ENCODE measurements at places on chromosomes 11 and 22.

DNA sequence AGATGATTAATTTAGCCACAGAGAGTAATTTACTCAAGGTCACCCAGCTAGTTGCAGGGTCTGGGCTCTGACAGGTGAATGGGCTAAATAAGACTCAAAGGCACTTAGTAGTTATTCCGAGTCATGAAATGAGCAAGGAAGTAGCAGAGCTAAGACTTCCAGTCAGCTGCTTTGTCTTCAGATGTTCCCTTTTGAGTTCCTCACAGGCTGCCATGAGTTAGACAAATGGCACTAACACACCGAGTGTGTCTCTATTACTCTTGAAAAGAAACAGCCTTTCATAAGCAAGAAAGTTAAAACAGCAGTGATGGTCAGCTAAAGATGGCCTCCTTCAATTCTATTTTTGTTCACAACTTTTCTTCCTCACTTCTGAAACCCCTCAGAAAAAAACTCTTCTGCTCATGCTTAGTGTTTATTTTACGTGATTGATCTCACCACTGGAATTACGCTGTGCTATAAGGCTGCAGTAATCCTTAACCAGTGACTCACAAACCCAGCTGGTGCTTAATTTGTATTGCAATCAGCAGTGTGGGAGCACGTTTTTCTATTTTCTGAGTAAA lies 389.1 kb downstream of the AASDHPPT start:
- no peak for DNase-seq

DNA sequence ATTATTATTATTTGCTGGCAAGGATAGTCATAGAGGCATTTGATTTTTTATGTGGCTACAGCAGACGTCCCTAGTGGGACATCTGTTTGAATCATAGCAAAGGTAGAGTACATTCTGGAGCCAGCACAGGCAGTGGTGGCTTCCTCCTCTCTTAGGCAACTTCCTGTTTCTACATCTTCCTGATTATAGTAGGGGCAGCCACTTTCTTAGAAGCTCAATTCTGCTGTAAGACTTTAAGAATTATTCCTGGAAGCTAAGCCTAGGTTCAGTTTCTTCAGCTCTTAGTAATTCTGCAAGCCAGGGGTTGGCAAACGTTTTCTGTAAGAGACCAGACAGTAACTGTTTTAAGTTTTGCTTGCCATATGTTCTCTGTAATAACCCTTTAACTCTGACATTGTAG lies 129.3 kb upstream of the TENM4 start:
- DNase-seq = no peak

GRCh38 chr11:48088682-48089050 lies 108.3 kb downstream of the PTPRJ start:
- no peak for DNase-seq

GRCh38 chr11:39190751-39191150 lies 2268.7 kb downstream of the LRRC4C start:
- no peak for DNase-seq

GRCh38 chr11:68798221-68798813 lies 43.4 kb downstream of the CPT1A start:
- no peak for DNase-seq

DNA sequence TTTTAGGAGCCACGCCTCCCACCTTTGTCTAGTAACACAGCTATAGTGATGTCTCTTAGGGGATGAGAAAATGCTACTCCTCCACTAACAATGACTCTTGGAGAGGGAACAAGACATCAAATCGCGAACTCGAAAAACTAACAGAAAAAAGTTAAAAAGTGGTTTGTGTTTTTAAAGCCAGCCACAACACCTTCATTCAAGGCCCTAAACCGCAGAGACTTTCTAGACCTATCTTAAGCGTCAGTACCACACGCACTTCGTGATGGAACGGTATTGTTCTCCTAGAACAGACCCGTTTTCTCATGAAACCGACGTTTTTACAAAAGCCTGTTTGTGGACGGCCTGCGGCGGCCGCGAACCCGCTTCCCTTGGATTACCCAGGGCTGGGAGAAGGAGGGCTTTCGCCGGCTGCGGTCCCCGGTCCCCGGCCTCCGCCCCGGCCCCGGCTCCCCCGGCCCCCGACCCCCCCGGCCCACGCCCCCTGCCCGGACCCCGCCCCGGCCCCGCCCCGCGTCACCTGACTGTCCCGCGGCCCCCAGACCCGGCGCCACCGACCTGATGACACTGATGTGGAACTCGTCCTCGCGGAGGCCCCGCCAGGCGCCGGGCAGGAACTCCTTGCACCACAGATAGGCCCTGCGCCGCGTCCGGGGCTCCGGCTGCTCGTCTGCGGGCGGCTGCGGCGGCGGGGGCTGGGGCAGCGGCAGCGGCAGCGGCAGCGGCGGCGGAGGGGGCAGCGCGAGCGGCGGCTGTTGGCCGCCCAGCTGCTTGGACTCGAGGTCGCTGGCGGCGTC lies 718 bp downstream of the CHKA start:
- no peak for DNase-seq

DNA sequence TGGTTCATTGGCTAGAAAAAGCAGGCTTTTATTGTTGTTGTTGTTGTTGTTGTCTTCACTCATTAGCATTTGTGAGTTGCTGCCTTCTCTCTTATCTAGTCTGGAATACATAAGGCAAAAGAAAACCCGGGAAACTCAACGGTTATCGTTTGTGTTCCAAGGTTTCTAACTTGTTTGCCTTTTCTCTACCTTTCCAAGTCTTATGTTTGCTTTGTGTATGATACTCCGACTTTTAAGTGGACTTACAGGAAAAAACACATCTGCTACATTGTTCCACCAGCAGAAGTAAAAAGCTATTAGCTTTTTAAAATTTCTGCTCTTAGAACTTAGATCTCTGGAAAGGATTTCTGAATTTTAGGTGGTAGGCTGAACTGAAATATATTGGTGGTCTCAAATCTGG lies 27.0 kb upstream of the HIKESHI start:
- DNase-seq = no peak

- no peak for DNase-seq
These were observed 38.7 kb downstream of the EIF3F start for GRCh38 chr11:8025816-8026215.

GRCh38 chr11:12207384-12208150 lies 97.2 kb downstream of the MICAL2 start:
- no peak for DNase-seq

DNA sequence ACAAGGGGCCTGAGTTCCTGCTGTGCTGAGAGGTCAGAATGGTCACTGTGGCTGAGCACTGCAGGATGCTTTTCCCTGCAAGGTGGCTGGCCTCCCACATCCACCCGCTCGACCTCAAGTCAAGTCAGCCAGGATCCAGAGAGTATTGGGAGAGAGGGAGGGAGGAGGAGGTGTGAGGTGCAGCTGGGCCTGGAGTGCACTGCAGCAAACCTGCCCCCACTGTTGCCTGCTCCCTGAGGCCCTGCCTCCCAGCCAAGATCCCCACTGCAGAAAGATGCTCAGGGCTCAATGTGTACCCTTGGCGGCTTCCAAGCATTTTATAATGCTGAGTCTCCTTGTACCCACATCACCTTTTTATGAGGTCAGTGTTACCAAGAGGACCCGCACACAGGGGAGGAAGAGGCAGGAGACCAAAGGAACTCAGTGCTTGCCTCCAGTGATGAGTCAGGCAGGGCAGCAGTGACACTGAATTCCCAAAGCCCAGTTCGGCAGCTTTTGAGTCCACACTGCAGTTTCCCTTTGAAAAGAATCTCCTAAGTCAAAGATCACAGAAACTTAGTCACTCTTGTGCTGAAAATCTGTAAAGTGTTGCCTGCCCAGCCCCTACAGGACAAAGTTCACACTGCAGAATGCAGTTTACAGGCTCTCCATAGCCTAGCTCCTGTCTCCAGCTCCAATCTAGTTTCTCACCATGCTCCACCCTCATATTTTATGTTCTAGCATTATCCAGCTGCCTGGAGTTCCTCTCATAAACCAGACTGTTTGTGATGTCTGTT lies 3.1 kb downstream of the ENDOD1 start:
- DNase-seq = no peak

DNA sequence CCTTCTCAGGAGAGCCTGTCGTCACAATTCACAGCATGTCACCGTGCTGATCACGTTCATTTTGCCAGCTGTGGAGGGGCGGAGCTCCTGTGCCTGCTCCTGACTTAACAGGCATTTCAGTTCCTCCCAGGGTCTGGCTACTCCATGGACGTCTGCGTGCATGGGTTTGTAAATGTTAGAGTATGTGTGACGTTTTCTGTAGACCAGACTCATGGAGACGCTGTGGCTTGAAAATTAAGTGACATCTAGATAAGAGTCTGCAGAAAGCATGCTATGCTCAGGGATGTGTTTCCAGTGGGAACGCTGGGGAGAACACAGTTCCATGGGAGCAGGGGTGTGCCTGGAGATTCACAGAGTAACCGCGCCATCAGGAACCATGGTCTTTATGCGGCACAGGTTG lies 804.0 kb downstream of the TBC1D22A start:
- DNase-seq = no peak

DNA sequence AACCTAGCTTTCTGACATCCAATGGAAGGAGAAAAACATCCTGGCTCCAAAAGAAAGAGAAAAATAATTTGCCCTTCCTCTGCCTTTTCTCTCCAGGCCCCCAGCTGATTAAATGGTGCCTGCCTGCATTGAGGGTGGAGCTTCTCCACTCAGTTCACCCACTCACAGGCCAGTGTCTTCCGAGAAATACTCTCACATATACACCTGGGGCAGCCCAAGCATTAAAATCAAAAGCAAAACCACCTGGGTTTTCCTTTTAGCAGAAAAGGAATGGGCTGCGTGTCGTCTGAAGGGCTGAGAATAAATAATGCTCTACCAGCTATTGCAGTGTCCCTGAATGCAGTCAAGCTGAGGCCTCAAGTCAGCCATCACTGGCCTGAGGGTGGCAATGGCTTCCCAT lies 1143.8 kb upstream of the TENM4 start:
- no peak for DNase-seq

DNA sequence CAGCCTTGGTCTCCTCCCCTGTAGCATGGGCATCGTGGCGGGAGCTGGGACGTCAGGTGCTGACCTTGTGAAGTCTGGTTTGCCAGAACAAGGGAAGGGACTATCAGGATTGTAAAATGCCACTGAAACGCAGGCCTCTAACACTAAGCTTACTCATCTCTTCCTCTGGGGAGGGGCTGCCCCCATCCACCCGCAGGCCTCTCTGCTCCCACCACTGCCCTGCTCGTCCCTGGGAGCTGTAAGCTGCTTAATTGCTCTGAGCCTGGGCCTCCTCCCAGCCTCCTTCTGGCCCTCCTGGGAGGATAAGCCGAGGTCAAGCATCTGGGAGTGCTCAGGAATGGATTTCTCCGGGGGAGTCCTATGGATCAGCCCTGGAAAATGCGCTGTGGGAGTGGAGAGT lies 8.4 kb downstream of the SHISAL1 start:
- no peak for DNase-seq

DNA sequence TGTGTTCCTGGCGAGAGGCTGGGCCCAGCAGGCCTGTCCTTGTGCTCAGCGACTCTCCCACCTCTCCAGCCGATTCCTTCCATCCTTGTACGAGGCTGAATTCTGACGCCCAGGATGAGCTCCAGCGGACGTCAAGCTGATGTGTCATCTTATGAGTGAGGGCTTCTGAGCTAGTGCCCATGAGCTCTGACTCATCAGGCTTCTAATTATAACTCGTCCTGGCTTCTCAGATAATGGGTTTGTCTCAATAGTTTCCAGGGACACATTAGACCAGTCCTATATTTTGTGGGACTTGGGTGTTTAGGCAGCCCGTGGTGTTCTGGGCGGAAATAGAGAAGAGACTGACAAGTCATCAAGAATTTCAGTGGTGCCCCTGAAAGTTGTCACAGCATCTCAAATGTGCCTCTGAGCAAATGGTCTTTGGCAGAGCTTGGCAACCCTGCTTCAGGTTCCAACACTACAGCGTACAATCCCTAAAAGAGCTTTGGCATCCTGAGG lies 108.2 kb upstream of the CD44 start:
- DNase-seq = peak; percentile 89

- DNase-seq = no peak
These were observed 23.4 kb upstream of the MPPED1 start for GRCh38 chr22:43388420-43388851.

DNA sequence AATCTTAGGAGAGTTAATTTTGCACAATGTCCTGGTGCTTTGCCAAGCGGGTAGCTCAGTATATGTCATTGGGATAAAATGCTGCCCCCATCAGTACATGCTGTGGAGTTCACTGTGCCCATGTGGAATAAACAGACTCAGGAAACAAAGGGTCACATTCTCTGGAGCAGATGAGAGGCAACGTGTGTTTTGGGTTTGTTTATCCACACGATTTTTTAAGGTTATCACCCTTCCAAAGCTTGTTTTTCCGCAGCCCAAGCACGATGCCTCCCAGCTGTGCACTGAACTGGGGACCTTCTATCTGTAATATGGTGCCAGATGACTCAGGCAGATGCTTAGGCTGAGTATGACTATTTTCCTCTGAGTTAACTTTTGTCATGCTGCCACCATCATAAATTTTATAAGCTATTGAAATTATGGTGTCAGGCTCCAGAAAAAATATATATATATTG lies 6.5 kb downstream of the OR4D6 start:
- DNase-seq = no peak

Data from RWPE2 (cell line).